ENCODE measurements at places on chromosomes 13 and 19. TPM values are rescaled to one million over a fixed set of nuclear protein-coding genes. Genes with fewer than 3 reads are reported as not detected.

DNA sequence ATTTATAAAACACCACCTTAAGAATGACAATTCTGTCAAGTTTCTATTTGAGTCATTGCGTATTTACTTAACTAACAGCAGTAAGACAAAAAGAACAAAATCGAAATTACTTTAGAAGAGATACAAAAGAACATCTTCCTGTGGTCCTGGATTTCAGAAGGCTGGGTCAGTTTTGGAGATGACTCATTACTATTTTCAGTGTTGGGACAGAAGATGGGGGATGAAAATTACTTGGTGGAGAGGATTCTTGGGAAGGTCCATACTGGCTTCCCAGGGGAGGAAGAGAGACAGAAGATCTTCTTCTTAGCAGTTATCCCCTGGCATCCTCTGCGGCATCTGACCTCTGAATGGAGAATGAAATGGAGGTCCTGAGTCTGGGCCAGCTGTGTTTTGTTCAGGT lies 33.5 kb upstream of the CSNK1A1L start:
- H3K4me1 ChIP-seq: no peaks in the 10 kb centered on the region
- no peaks in the 10 kb centered on the region for H3K36me3 ChIP-seq
- DNase-seq: no peak
- H3K27me3 ChIP-seq: no peaks in the 10 kb centered on the region
- no peak overlapping the region for H3K27ac ChIP-seq
- H3K4me3 ChIP-seq: no peak overlapping the region

DNA sequence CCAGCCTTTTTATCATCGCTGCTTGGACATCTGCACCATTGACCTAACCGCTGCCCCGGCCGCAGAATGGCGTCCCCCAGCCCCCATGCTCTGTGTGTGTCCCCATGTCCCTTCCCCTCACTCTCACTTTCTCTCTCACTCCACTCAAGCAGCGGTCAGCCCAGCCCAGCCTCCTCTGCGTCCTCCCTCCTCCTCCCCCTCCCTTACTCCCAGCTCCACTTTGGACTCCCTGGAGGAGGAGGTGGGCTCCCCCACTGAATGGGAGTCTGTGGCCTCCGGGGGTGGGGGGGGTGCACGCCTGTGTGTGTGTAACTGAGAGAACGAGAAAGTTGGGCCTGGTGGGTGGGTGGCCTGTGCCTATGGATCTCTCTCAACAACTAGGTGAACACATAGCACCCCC lies 2.2 kb downstream of the MAP2K7 start:
- no peak for DNase-seq
- peak overlapping the region; percentile 92 for H3K4me3 ChIP-seq
- H3K4me1 ChIP-seq: peaks cover 25% of the 10 kb centered on the region
- H3K36me3 ChIP-seq: peaks cover 24% of the 10 kb centered on the region
- H3K27ac ChIP-seq: peak overlapping the region; percentile 87

GRCh38 chr13:66875264-66875663 lies 354.9 kb downstream of the PCDH9 start:
- no peaks in the 10 kb centered on the region for H3K36me3 ChIP-seq
- no peak overlapping the region for H3K27ac ChIP-seq
- H3K4me1 ChIP-seq: no peaks in the 10 kb centered on the region
- H3K27me3 ChIP-seq: no peaks in the 10 kb centered on the region
- no peak for DNase-seq

DNA sequence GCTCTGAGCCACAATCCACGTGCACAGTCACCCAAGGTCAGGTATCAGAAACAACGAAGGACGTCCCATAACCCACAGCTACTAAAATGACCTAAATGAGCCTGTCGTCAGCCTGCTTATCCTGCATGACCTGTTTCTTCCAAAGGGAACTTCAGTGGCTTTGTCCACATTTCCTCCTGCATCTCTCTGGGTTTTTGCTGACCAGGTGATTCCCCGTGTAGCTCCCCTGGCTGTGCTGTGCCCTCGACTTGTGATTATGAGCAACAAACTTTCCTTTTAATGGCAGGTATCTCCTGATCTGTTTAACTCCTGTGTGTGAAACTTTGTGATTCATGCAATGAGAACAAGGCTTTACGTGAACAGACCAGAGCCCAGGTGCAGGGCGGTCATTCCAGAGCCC lies 81.0 kb downstream of the PEG3 start:
- H3K4me1 ChIP-seq: no peaks in the 10 kb centered on the region
- DNase-seq: no peak
- H3K27me3 ChIP-seq: no peaks in the 10 kb centered on the region
- no peak overlapping the region for H3K27ac ChIP-seq
- H3K4me3 ChIP-seq: no peak overlapping the region
- no peaks in the 10 kb centered on the region for H3K36me3 ChIP-seq

DNA sequence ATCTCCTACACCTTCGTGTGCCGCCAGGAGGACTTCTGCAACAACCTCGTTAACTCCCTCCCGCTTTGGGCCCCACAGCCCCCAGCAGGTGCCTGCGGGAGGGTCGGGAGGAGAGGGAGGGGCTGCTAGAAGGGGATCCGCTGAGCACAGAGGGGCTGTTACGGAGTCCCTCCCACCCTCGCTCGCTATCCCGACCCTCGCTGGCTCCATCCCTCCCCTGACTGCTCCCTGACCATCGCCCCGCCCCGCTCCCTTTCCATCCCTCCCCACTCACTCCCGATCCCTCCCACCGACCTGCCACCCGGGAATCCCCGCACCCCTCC lies 780 bp downstream of the CD177 start:
- no peaks in the 10 kb centered on the region for H3K36me3 ChIP-seq
- no peak for DNase-seq
- H3K27ac ChIP-seq: no peak overlapping the region
- H3K4me3 ChIP-seq: no peak overlapping the region

- peaks cover 56% of the 10 kb centered on the region for H3K27me3 ChIP-seq
- DNase-seq: no peak
- no peak overlapping the region for H3K4me3 ChIP-seq
Observed at GRCh38 chr19:7731615-7732014, 295 bp downstream of the CLEC4G start.

DNA sequence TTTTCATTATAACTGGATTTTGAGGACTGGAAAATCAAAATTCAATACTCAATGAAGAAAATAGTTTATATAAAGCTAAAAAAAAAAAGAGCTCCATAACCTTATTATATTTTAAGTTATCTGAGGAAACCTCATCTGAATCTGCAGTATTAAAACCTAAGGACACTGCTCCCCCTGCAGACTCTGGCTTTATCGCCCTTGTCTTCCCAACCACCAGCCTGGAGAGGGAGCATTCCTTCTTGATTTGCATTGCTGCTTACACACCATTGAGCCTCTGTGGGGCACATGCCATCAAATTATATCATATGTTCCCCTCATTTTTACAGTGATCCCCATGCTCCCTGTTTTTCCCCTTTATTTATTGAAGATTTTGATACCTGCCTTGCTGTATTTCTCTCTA lies 871.4 kb upstream of the GPC6 start:
- H3K36me3 ChIP-seq: no peaks in the 10 kb centered on the region
- H3K27me3 ChIP-seq: no peaks in the 10 kb centered on the region
- H3K27ac ChIP-seq: no peak overlapping the region

GRCh38 chr13:35469806-35470525 lies 6.5 kb downstream of the MAB21L1 start:
- peaks cover 4% of the 10 kb centered on the region for H3K4me1 ChIP-seq
- H3K36me3 ChIP-seq: peaks cover 4% of the 10 kb centered on the region
- H3K4me3 ChIP-seq: no peak overlapping the region
- H3K27ac ChIP-seq: no peak overlapping the region
- H3K27me3 ChIP-seq: peaks cover 52% of the 10 kb centered on the region

The METTL21C gene
- total RNA-seq: not detected

The IL4I1 gene
- total RNA-seq: 40.4 TPM

The ZNF90 gene
- 5.1 TPM for total RNA-seq

The KLK6 gene
- not detected for total RNA-seq

The PRTN3 gene
- total RNA-seq: not detected

The PLPP2 gene
- 0.07 TPM for total RNA-seq
